NCI-H510A (cell line): ENCODE measurements at places on chromosomes 7 and 10.

DNA sequence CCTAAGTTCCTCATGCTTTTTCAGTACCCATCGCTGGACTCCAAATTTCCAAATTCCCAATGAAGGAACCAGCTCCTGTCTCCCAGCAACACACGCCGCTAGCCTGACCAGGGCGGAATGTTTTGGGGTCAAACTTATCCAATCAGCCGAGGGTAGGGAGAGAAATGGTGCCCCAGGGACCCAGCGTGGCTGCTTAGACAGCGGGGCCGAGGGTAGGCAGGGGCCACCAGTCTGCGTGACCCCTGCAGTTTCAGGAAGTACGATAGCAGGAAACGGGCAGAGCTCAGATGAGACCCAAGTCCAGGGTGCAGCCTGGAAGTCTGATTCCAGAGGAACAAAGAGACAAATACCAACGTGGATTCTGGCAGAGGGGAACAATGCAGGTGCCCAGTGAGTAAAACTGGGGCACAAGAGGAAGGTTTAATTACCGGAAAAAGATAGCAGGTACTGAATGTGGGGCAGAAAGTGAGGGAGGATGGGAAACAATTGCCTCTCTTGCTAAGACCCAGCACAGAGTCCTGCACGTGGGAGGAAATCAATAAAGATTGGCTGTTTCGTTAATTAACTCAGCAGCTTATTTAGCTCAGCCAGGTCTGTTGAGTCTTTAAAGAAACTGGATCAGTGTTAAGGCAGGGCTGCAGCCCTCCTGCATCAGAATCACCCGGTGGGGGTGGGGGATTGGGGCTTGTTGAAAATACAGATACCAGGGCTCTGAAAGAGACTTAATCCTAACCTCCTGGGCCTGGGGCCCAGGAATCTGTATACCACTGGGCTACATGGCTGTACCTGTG is 50.4 kb upstream of the NFE2L3 start:
- DNase-seq: no peak

DNA sequence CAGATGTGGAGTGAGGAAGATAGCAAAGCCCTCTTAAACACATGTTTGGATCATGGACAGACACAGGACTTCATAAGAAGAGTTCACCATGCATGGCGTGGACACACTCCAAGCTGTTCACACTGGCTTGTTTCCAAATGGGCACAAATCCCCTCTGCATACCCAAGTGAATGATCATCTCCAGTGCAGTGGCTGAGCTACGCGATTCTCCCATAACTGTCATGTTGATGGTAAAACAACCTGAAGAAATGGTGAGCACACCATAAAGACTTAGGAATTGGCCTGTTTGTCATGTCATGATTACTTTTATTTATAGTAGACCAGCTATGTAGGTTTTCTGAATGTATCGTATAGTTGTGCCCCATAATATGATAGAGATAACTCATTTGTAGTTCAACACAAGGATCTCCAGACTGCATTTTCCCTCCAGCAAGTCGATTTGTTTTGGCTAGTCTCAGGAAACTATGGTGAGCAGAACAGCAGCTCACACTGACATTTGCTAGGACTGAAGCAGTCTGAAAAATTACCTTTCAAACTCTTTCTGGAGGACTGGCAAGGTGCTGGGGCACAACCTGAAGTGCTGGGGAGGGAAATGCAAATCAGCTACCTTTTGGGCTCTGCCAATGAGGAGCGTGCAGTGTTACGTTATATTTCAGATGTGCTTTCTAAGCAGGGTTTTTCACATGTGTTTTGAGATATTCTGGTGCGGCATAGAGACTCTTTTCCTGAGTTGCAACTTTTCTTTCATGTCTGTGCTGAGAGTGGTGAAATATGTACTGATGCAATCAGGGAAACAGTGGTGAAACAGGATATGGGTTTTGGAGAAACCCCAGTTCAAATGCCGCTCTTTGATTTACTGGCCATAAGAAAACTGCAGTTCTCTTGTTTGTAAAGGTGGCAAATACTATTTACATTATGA is 629.6 kb upstream of the DPP6 start:
- DNase-seq: no peak

- no peak for DNase-seq
Observed at GRCh38 chr10:53236941-53237340, 464.4 kb upstream of the MBL2 start.

GRCh38 chr10:24114556-24114955 is 94.4 kb upstream of the KIAA1217 start:
- no peak for DNase-seq

- peak; percentile 56 for DNase-seq
Observed at GRCh38 chr10:73879296-73880173, 5.2 kb upstream of the CAMK2G start.

DNA sequence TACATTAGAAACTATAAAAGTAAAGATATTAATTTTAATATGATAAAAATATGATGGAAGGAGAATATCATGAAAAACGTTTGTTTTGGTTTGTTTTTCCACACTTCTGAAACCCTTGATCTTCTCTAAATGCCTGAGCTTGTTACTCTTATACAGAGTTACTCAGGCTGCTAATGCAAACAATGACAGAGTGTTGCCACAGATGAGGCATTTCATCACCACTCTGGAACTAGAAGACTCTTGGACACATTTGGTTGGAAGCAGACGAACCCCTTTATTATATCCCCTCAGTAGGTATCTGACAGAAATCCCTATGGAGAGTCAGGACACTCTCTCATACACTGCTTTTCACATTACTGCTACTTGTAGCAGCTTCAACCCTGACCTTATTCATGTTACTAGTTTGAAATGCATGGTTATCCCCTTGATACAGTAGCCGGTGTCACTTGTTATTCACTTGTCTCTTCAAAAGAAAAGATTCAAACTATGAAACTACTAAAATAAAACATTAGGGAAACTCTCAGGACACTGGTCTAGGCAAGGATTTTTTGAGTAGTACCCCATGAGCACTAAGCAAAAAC is 66.9 kb downstream of the SEMA3C start:
- DNase-seq: no peak

DNA sequence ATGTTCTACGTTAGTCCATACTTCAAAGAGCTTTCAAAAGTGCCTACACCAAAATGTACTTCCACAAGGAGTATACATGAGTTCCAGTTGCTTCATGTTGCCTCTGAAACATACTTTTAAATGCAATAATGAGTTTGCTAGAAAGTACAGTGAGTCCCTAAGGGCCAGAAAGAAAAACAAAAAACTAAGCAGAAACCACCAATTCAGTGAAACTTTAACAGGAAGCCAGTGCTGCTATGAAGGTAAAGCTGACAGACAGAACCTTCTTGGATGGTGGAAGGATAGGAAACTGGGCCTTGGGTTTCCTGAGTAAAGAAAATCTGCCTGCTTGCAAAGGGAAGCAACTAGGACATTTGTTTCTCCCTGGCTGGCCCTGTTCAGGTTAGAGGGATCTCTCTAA is 104.2 kb downstream of the CTTNBP2 start:
- no peak for DNase-seq

GRCh38 chr10:75104842-75105241 is 6.6 kb upstream of the SAMD8 start:
- no peak for DNase-seq

DNA sequence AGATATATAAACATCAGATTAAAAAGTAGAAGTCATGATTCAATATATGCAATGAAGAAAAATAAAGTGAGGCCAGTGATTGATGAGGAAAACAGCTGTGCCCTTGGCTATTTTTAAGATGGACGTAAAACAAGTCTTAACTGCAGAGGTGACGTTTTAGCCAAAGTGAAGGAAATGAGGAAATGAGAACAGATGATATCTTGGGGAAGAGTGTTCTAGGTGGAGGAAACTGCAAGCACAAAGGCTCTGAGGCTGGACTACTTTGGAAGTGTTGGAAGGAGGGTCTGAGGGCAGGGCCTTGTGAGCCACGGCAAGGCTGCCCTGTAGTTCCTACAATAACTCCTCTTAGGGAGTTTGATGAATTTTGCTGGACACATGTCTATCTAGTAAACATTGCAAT is 140.5 kb upstream of the AKR1E2 start:
- no peak for DNase-seq

DNA sequence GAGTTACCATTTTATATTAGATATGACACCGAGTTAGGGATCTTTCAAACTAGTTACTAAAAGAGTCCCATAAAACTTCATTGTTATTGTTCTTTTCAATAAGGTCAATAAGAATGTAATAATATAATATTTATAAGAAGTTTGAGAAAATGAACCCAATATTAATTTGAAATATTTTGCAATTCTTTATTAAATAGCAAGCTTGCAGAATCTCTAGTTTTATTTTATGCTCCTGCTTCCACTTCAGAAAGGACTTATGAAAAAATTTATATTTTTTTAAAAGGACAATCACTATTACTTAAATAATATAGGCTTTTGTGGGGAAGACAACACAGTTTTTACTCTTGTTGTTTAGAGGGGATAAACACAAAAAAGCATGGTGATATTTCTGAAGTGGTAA is 47.9 kb downstream of the LUC7L2 start:
- no peak for DNase-seq

- no peak for DNase-seq
Observed at GRCh38 chr7:48419401-48419800, 248.1 kb downstream of the ABCA13 start.

- no peak for DNase-seq
Observed at GRCh38 chr10:87878664-87879459, 15.4 kb downstream of the PTEN start.

DNA sequence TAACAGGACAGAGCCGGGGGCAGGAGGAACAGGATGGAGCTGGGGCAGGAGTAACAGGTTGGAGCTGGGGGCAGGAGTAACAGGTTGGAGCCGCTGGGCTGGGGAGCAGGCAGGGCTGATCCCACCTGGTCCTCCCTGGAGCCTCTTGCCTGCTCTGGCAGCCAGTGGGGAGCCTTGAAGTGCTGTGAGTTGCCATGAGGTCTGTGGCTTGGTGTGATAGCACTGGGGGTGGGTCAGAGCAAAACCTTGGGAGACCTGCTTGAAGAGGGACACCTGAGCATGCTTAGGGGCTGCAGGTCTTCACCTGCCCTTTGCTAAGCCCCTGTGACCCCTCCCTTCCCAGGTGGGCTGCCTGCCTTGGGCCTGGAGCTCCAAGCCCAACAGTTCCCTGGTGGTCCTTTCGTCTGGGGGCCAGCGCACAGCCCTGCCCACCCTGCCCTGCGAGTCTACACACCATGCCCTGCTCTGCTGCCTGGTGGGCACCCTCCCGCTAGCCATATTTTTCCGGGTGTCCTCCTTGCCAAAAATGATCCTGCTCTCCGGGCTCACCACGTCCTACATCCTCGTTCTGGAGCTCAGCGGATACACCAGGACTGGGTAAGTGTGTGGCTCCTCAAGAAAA is 111.6 kb downstream of the ADCY1 start:
- no peak for DNase-seq

GRCh38 chr7:4665661-4666060 is 16.4 kb upstream of the FOXK1 start:
- DNase-seq: no peak

GRCh38 chr10:123750901-123751300 is 84.7 kb downstream of the GPR26 start:
- DNase-seq: no peak

DNA sequence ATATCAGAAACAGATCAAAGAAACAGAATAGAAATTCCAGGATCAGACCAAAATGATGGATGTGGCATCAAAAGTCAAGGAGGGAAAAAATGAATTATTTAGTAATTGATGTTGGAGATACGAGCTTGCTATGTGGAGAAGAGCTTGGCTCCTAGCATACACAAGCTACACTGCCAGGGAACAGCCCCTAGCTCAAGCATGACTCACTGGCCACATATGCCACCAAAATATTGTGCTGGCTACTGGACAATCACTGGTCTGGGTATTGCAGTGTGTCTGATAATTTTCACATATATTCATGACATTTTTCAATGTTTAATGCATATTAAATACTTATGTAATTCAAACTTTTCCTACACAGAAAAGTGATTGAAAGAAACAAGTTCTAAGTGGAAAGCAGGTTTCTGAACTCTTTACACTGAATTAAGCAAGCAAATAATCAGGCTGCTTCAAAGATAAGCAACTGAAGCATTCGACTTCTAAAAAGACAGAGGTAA is 59.3 kb downstream of the OAT start:
- no peak for DNase-seq

DNA sequence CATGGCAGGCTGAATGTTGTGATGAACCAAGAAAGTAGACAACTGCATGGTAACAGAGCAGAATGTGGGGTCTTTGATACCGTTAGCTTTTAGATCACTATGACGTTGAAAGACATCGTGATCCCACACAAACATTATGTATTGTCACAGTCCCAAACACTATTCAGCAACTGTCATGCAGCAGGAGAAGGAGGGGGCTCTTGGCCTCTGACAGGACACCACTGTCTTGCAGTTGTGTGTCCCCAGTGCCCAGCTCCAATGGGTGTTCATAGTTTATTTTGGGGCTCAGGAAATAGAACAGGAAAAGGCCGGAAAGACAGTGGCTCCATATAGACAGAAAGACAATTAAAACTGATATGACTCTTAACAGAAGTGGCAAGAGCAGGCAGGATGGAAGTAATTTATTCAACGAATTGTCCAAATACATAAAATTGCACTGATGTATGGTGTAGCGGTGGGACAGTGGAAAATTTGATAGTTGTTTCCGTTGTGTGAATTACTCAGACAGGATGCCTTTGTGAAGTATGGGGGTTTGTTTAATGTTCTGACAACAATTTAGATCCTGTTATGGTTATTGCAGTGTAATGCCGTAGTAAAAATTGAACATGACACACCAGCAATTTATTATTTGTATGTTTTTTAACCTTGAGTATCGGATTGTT is 292.0 kb downstream of the LRMDA start:
- DNase-seq: no peak

DNA sequence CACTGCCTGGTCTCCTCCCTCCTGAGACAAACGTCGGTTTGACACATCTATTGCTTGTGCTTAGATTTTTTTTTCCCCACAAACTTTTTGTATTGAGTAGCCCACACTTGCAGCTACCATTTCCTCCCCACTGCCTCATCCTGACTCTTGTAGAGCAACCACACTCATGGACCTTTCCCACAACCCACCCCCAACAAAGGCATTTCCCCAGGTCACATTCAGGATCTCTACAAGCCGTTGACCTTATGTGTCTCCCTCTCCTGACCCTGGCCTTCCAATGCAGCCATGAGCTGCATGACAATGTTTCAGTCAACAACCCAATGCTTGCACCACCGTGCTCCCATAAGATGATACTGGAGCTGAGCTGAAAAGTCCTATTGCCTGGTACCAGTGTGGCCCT is 91.9 kb upstream of the MKI67 start:
- DNase-seq: no peak

DNA sequence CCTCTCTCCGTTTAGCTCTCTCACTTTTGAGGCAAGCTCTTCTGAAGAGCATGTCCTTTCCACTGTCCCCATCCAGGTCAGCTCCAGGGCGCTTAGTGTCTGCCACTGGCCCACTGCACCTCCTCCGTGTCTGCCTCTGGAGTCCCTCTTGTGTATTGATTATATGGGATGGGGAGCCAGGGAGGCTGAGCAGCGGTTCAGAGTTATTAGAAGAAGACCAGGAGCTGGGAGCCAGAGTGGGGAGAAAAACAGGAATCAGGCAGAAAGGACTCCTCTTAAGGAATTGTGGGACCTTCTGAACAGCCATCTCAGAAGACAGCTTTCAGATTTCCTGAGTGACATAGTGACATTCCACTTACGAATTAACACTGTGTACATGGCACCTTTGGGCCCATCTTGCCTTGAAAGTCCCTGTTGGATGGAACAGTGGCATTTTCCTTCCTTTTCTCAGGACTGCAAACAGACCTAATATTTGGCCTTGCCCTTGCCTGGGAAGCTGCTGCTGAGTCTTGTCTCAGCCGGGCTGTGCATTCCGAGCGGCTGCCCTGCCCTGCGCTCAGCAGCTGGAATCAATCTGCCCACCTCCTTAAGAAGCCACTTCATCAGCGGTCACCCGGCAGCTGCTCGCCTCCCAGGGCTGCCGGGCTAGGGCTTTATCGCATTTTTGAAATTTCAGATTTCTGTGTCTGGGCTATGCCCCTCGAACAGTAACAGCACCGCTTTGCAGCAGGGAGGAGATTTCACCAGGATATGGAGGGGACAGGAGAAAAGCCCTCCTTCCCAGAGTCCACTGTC is 81.1 kb upstream of the PRKG1 start:
- DNase-seq: no peak
